Natural killer cell (primary cell): ENCODE measurements at places on chromosomes 1 and 21. TPM values are rescaled to one million over a fixed set of nuclear protein-coding genes. Genes with fewer than 3 reads are reported as not detected.

CNR2 gene
- 12.0 TPM for total RNA-seq

GRCh38 chr1:97942161-97943123 lies 21.6 kb upstream of the DPYD start:
- no peaks in the 10 kb centered on the region for H3K27me3 ChIP-seq
- no peaks in the 10 kb centered on the region for H3K36me3 ChIP-seq
- H3K4me1 ChIP-seq: no peaks in the 10 kb centered on the region
- no peak for DNase-seq
- H3K27ac ChIP-seq: no peak overlapping the region

DNA sequence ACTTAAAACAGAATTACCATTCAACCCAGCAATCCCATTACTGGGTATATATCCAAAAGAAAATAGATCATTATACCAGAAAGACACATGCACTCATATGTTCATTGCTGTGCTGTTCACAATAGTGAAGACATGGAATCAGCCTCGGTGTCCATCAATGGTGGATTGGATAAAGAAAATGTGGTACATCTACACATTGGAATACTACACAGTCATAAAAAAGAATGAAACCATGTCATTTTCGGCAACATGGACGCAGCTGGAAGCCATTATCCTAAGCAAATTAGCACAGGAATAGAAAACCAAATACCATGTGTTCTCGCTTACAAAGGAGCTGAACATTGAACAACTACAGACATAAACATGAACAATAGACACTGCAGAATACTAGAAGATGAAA lies 244.8 kb upstream of the PROX1 start:
- no peaks in the 10 kb centered on the region for H3K4me1 ChIP-seq
- DNase-seq: no peak
- H3K36me3 ChIP-seq: no peaks in the 10 kb centered on the region
- H3K4me3 ChIP-seq: no peak overlapping the region
- H3K27ac ChIP-seq: no peak overlapping the region
- no peaks in the 10 kb centered on the region for H3K27me3 ChIP-seq

GRCh38 chr1:173688300-173688699 lies 18.6 kb upstream of the ANKRD45 start:
- no peaks in the 10 kb centered on the region for H3K36me3 ChIP-seq
- no peak for DNase-seq
- no peaks in the 10 kb centered on the region for H3K4me1 ChIP-seq
- no peaks in the 10 kb centered on the region for H3K27me3 ChIP-seq
- no peak overlapping the region for H3K4me3 ChIP-seq

GRCh38 chr1:239742416-239743109 lies 349.1 kb upstream of the FMN2 start:
- H3K36me3 ChIP-seq: no peaks in the 10 kb centered on the region
- H3K4me3 ChIP-seq: no peak overlapping the region
- no peaks in the 10 kb centered on the region for H3K4me1 ChIP-seq
- no peak overlapping the region for H3K27ac ChIP-seq
